ENCODE measurements at places on chromosomes 1 and 21.

GRCh38 chr1:206591226-206591625 lies 21.0 kb downstream of the EIF2D start:
- no peak overlapping the region for H3K4me3 ChIP-seq
- H3K4me1 ChIP-seq, result peaks cover 22% of the 10 kb centered on the region
- H3K36me3 ChIP-seq, result peaks cover 43% of the 10 kb centered on the region
- no peak for DNase-seq
- no peak overlapping the region for H3K27ac ChIP-seq
- no peaks in the 10 kb centered on the region for H3K27me3 ChIP-seq

- no peaks in the 10 kb centered on the region for H3K36me3 ChIP-seq
- H3K4me3 ChIP-seq, result no peak overlapping the region
- peak overlapping the region; percentile 14 for H3K27ac ChIP-seq
- H3K27me3 ChIP-seq, result no peaks in the 10 kb centered on the region
Measured at GRCh38 chr1:22826604-22827580, 116.3 kb downstream of the EPHB2 start.

DNA sequence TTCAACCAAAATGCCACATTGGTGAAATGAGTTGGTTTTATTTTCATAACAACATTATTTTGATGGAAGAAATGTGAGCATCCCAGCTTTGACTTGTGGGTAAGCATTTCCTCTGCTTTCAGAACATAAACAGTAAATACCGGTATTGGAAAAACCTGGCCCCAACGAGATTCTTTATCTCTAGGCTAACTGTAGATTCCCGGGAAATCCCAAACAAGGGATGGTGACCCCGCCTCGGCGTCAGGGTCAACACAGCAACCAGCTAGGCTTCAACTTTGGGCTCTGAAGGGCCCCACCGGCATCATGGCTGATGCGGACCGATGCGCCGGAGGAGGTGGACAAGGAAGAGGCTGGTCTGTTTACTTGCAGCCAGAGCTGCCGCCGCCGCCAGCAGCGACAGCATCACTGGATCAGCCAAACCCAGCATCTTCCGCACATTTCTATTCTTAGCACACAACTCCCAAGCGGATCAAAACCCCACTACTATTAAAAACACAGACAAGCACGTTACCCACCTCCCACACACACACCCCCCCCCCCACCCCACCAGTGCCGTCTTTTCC lies 1.1 kb downstream of the AKT3 start:
- H3K27me3 ChIP-seq, result no peaks in the 10 kb centered on the region
- no peaks in the 10 kb centered on the region for H3K36me3 ChIP-seq
- H3K4me1 ChIP-seq, result peaks cover 25% of the 10 kb centered on the region
- peak overlapping the region; percentile 93 for H3K27ac ChIP-seq

DNA sequence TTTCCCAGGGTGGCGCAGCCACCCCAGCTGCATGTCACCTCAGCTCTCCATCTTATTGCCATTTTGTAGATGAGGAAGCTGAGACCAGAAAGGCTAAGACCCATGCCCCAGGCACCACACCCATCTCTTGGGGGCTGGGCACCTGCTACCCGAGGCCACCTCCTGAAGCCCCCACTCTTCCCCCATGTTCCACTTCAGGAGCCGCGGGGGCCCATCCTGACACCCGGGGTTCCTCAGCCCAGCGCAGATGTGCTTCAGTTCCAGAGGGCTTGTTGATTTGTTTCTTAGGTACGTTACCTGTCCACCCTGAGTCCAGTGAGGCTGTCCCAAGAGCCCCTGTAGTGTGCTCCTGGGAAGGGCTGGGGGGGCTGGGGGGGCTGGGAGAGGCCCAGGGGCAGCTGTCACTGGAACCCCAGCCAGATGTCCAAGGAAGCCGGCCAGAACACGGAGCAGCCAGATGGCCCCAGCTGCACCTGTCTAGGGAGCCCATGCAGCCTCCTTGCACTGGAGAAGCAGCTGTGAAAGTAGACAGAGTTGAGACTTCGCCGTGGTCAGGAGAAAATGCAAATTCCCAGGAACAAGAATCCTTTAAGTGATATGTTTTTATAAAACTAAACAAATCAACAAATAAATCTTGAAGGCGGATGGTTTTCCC lies 17.1 kb upstream of the CCDC27 start:
- no peaks in the 10 kb centered on the region for H3K27me3 ChIP-seq
- H3K36me3 ChIP-seq, result peaks cover 11% of the 10 kb centered on the region
- no peak for DNase-seq
- H3K4me3 ChIP-seq, result no peak overlapping the region

DNA sequence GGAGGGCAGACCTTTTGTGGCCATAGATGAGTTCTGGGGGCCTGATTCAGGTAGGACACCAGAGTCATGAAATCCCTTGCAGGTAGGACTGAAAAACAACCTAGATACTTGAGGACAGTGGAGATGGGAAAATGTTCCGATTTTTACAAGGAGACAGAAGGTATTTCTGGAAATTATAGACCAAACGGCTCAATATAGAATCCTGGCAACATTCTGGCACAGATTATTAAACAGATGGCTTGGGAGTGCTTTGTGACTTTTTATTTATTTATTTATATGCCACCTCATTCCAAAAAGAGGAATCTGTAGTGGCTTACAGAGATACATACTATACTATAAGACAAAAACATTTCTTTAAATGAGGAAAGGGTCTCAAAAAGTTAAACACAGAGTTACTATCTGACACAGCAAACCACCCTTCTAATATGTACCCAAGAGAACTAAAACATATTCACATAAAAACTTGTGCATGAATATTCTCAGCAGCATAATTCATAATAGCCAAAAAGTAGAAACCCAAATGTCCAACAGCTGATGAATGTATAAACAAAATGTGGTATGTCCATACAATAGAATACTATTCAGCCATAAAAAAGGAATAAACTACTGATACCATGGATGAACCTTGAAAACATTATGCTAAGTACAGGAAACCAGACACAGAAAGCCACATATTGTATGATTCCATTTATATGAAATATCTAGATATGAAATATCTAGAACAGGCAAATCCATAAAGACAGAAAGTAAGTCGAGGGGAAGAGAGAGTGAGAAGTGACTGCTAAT lies 49.8 kb downstream of the CDK18 start:
- H3K27ac ChIP-seq, result no peak overlapping the region
- peaks cover 70% of the 10 kb centered on the region for H3K27me3 ChIP-seq
- H3K4me3 ChIP-seq, result no peak overlapping the region
- DNase-seq, result no peak
- H3K36me3 ChIP-seq, result peaks cover 2% of the 10 kb centered on the region
- H3K4me1 ChIP-seq, result no peaks in the 10 kb centered on the region

- H3K36me3 ChIP-seq, result no peaks in the 10 kb centered on the region
- peaks cover 18% of the 10 kb centered on the region for H3K4me1 ChIP-seq
- H3K4me3 ChIP-seq, result no peak overlapping the region
- H3K27me3 ChIP-seq, result peaks cover 20% of the 10 kb centered on the region
- DNase-seq, result no peak
Measured at GRCh38 chr1:20403423-20404145, 82.4 kb downstream of the CAMK2N1 start.

DNA sequence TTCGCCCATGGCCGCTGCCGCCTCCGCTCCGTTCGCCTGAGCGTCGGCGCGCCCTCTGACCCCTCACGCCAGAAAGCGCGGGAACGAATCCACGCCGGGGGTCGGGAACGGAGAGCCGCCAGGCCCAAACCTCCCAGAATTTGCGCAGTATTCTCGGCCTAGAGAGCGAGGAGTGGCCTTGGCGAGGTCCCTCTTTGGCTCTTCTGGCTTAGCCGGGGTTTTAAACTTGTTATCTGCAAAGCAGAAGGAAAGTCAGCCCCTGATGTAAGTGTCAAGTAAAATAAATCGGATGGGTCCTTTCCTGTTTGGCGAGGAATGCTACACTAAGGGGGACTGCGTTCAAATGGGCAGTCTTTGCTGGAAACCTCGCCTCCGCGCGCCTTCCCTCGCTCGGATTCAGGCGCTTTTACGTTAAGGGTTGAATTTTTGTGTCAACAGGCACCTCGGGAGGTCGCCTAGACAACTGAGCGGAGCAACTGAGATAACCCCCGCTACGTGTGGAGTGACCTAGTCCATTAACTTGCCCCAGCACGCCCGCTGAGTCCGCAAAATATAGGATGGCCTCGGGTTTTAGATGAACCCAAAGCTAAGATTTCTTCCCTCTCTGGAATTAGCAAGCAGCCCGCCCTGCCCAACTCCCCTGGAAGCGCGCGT lies 1.1 kb downstream of the HSF2BP start:
- peaks cover 27% of the 10 kb centered on the region for H3K4me1 ChIP-seq
- peak overlapping the region; percentile 62 for H3K27ac ChIP-seq
- H3K4me3 ChIP-seq, result no peak overlapping the region
- H3K36me3 ChIP-seq, result peaks cover 2% of the 10 kb centered on the region

DNA sequence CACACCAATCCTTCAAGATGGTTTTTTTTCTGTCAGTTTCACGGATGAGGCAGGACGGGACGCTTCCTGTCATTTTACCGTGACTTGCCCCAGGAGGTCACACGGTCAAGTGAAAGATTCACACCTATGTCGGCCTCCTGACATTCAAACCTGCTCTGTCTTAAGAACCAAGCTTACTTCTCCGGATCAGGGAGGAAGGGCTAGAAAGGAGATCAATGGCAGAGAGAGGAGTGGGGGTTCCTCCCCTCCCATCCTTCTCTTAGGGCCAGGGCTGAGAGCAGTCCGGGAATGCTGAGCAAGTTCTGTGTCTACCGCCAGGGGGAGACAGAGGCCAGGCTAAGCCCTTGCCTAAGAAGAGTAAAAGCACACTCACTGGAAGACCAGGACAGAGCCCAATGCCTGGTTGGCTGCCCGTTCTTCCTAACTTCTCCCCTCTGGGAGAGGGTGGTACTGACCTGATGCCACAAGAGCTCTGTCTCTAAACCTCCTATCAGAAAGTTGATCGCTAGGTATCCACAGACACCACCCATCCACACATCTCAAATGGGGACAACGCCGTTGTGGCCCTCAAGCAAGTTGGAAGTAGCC lies 1.1 kb upstream of the PPM1J start:
- peaks cover 18% of the 10 kb centered on the region for H3K4me1 ChIP-seq
- H3K27ac ChIP-seq, result peak overlapping the region; percentile 59
- H3K4me3 ChIP-seq, result peak overlapping the region; percentile 82
- H3K27me3 ChIP-seq, result no peaks in the 10 kb centered on the region

DNA sequence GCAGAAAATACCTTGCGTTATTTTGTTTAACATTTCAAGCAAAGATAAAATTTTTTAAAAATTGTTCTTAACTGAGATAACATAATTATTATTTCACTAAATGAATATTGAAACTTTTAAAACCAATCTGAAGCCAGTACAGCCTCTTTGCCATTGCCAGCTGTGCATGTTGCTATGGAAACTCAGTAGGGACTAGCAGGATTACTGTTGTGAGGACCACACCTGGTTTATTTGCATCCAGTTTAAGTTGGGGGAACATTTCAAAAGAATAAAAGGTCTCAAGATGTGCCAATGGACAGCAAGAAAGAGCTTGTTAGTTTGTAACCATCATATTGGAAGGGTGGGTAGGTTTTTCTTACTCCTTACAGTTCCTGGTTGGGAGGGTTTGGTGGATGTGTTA lies 80.7 kb downstream of the POU2F1 start:
- H3K4me1 ChIP-seq, result peaks cover 13% of the 10 kb centered on the region
- H3K27me3 ChIP-seq, result no peaks in the 10 kb centered on the region

DNA sequence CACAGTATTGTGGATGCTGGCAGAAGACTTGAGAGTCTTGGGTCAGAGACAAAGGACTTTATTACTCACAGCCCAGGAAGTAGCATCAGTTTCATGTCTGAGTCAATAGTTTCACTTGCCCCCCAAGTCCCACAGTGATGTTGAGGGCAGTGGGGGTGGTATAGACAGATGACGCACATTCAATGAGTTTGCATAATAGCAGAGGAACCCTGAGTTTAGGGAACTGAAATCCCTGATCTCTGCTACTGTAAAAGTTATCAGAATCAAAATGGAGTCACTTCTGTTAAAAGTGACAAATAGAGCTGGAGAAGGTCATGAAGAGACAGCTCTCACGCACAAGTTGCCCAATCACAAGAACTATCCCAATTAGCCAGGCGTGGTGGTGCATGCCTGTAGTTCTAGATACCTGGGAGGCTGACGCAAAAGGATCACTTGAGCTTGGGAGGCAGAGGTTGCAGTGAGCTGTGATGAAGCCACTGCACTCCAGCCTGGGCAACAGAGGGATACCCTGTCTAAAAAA lies 11.5 kb upstream of the HCRTR1 start:
- H3K4me3 ChIP-seq, result no peak overlapping the region
- H3K27me3 ChIP-seq, result peaks cover 31% of the 10 kb centered on the region
- DNase-seq, result no peak
- no peaks in the 10 kb centered on the region for H3K4me1 ChIP-seq

DNA sequence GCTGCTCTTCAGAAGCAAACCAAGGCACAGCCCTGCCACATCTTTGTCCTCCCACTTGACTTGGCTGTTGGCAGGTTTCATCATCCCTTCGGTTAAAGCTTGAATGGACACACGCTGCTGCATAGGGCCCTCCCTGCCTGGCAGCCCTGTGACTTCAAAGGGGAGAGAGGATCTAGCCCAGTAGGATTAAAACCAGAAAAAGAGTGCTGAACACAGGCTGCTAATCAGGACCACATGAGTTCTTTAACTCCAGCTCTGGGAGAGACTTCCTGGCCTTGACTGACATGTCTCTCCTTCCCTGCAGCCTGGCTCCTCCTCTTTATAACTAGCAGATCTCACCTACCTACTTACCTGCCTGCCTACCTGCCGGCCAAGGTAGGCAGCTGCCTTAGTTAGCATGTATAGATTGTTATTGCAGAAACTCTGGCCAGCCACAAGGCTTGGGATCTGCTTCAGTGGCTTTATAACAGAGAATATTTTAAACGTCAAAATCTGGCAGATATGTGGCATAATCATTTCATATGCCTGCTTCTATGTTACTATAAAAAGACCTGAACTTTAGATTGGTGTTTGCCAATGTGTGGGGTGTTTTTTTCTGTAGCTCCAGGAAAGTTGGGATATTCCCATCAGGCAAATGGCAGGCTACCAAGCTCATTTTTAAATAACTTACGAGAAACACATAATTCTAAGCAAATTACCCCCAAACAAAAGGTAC lies 49.4 kb downstream of the ERG start:
- no peak overlapping the region for H3K4me3 ChIP-seq
- peaks cover 4% of the 10 kb centered on the region for H3K36me3 ChIP-seq
- no peaks in the 10 kb centered on the region for H3K27me3 ChIP-seq
- H3K27ac ChIP-seq, result peak overlapping the region; percentile 90
- H3K4me1 ChIP-seq, result peaks cover 48% of the 10 kb centered on the region
- DNase-seq, result no peak

GRCh38 chr1:231666937-231667608 lies 40.5 kb downstream of the DISC1 start:
- DNase-seq, result no peak
- H3K36me3 ChIP-seq, result peaks cover 23% of the 10 kb centered on the region
- peak overlapping the region; percentile 23 for H3K27ac ChIP-seq

DNA sequence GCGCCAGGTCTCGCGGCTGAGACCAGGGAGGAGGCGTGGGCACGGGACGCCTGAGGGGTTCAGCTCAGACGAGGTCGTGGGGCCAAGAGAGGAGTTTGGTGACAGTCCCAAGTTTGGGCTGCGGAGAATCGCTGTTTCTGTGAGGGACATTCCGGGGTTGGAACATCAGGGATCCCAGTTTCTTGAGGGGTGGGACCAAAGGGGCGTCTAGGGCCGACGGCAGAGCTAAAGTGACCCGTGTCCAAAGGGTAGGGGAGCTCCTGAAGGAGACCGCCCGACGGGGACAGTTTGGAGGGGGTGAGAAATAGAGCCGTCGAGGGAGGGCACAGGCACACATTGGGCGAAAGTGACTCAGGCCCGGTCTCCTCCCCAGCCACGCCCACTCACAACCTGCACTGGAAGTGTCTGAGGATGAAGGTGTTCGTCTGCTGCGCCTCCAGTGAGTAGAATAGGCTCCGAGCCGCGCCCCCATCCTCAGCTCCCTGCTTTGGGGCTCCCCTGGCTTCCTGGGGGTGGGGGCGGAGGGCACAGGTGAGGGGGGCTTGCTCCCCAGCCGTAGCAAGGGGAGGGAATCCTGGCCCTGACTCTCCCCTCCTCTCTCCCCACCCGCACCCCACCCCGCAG lies 7.0 kb downstream of the EFNA3 start:
- H3K4me3 ChIP-seq, result peak overlapping the region; percentile 90
- peaks cover 25% of the 10 kb centered on the region for H3K27me3 ChIP-seq
- peak overlapping the region; percentile 89 for H3K27ac ChIP-seq
- H3K36me3 ChIP-seq, result no peaks in the 10 kb centered on the region

Measured in osteocyte (in vitro differentiated cells).